ENCODE measurements at places on chromosomes 5 and 9.
A peak's percentile ranks its signal among the peaks of the same experiment; 100 is the strongest.

DNA sequence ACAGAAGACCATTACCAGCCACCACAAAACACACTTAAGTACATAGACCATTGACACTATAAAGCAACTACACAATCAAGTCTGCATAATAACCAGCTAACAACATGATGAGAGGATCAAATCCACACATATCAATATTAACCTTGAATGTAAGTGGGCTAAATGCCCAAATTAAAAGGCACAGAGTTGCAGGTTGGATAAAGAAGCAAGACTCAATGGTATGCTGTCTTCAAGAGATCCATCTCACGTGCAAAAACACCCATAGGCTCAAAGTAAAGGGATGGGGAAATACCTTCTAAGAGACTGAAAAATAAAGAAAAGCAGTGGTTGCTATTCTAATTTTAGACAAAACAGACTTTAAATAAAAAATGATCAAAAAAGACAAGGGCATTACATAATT, 113.6 kb upstream of the CD180 start:
- DNase-seq = no peak

DNA sequence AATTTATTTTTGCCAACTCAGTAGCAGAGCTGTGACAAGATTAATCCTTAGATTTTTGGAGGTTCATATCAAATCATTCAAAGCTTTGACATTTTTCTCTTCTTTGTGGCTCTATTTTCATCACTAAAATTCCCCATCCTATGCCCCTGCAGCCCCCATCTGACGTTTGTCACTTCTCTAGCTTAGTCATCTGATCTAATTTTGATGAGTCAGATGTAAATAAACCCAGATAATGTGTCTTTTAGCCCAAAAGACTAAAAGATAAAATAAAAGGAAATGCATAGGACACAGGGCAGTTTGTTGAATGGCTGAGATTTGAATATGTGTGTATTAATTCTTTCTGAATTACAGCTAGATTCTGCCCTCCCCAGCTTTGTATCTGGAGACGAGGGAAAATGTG, 897 bp upstream of the HSPB3 start:
- DNase-seq = no peak

DNA sequence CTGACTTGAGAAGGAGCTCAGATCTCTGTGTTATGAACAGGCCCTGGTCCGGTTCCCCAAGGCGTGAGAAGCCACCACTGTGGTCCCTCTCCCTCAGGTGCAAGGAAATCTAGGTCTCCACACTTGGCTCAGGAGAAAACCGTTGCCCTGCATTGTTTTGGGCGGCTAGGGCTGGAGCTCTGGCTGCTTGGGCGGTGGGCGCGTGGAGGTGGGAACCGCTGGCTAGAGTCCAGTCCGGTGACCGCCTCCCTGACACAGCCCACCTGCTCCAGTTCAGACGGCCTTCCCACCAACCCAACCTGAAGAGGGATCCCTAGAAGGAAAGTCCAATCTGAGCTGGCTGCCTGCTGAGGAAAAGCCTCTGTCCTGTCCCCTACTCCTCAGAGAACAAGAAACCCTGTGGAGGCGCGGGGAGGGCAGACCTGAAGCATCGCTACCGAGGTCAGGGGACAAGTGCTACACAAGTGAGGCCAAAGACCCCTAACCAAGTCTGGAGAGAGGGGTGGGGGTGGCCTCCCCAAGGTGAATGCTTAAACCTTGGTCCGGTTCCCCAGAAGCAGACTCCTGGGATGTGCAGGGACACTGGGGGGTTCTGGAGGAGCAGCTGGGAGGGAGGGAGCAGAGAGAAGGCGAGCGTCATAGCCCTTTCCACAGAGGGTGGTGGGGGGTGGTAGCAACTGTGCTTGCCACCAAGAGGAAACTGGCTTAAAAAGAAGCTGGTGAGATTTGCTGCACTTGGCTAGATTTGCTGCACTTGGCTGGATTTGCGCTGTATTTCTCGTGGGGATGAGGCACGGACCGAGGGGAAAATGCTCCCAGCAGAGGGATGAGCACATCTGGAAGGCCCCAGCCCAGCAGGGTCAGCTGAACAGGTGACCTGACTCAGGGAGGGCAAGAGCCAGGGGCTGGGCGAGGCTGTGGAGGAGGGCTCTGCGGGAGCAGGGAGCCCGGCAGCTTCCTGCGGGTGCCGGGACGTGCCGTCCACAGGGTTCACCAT, 65.2 kb downstream of the RAPGEF1 start:
- DNase-seq = peak; percentile 45

DNA sequence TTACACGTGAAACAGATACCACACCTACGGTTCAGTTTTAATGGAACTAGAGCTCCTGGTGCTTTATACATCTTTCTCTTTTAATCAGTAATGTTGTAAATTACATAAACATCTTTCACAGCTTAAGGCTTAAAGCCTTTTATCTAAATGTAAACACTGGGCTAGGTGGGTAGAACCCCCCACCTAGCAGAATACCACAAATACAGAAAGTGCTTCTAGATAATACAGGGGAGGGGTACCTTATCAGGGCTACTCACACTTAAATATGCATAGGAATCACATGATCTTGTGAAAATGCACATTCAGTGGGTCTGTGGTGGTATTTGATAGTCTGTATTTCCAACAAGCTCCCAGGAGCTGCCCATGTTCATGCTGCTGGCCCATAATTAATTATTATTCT, 256.4 kb upstream of the TARS1 start:
- no peak for DNase-seq

GRCh38 chr5:150131461-150131860, 24.2 kb downstream of the PDGFRB start:
- no peak for DNase-seq

DNA sequence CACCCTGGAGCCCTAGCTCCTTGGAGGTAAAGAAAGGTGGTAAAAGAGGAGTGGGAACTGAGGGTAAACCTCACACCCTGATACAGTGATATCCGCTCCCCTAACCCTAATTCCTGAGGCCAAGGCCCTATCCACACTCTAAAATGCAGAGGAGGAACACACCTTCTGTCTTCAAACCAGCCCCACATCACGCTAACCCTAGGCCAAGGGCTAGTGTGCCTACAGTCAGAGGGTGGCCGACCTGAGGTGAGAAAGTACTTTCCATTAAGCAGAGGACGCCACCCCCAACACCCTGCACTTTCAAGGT, 590 bp downstream of the HDAC3 start:
- DNase-seq = no peak

DNA sequence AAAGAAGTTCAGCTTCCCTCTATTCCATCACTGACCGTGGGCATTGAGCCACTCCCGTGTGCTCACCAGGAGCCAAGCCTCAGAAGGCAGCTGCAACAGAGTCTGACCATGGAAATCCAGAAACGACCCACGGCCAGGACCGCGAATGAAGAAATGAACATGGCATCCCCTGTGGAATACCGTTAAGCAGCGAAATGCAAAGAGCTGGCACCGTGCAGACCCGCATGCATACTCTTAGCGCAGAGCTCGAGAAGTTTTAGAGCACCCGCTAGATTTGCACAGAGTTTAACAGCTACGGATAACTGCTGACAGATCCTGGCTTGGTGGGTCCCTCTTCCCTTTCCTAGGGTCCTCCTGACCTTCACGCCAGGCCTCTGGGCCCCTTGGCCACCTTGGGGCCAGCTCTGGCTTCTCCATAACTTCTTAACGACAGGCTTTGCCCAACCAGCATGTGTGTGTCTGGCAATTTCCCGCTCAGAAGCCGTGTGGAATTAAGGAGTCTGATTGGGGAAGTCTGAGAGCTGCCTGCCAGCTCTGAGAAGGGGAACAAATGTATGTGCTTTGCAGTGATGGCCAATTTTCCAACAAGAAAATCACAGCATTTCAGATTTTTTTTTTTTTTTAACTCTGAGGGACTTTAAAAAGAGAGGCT, 75.3 kb upstream of the COL5A1 start:
- no peak for DNase-seq

DNA sequence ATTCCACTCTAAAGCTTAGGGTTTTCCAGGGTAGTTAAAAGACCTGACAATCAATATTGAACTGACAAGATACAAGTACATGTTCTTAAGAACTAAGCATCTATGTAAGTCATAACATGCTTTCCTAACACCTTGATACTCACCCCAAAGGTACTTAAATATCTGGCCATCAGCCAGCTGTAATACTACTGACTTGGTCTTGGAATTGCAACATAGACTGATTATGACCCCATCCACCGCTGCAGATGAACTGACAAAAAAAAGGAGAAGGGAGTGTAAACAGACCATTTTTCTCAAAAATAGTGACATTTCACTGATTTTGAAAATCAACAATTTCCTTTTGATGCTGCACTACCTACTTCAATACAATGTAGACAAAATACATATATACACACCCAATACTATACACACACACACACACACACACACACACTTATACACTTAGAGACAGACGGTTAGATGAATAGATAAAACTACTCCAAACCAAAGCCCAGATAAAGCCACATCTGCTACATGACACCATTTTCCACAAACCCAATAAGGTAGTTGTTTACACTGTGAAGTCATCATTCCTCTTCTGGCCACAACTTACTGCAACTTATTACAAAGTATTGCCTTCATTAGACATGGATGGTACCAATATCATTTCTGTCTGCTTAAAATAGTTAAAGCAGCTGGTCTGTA, 30.4 kb downstream of the ELP1 start:
- DNase-seq = no peak

DNA sequence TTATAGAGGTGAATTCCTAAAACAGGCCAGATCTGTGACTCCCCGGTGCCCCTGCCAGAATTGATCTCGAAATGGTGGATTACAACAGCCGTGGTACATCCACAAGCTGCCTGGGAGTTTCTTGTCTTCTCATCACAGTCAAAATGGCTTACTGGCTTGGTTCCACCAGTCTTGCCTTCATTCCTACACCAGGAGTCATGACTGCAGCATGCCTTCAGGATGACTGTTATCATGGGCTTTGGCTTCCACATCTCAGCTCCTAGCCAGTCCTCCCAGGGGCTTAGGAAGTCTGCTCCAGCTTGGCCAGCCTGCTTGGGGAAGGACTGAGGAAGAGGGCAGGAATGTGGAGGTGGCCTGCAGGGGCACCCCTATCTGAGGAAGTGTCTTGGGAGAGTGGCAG, 132.9 kb upstream of the NR3C1 start:
- no peak for DNase-seq

- no peak for DNase-seq
Measured at GRCh38 chr9:22342491-22343217, 104.0 kb upstream of the DMRTA1 start.

DNA sequence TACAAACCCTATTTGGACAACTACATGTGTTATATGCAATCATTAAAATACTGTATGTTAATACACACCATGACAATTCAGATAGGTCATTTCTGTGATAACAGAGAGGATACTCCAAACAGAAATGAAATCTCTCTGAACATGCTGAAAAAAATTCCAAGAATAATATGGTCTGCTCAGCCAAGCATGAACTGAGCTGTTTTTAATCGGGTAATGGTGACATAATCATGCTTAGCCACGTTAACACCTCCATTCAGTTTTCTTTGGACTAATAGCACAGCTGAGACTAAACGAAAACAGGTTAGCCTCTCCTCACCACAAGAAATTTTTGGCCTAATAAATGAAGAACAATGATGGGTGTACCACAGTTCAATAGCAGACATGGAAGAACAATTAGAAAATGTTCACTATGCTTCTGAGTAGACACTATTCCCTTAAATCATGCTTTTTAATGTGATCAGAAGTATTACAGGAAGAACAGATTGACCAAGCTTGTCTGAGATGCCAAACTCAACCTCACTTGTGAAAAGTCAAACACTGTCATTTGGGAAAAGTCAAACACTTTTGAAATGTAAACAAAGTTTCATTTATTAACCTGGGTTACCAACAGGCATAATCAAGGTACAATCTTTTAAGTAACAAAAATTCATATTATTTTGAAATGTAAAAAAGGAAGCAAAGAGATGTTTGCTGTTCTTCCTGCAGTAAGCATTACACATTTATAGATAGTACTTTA, 19.4 kb downstream of the RAB14 start:
- no peak for DNase-seq

- no peak for DNase-seq
Measured at GRCh38 chr5:101977729-101978345, 318.2 kb downstream of the SLCO4C1 start.

DNA sequence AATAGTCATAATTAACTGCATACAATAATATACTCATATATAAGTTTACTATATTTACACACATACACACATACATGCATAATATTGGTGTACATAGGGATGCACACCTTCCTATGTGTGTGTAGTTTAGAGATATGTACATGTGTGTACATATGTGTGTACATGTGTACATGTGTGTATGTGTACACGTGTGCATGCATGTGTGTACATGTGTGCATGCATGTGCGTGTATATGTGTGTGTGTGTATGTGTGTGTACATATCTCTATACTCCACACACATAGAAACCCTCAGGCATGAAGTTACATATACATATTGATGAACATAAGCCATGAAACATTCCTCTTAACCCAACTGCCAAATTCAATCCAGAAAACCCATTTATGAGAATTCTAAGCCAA, 547.8 kb downstream of the TLR4 start:
- DNase-seq = no peak

- DNase-seq = no peak
Measured at GRCh38 chr5:14036947-14037346, 92.5 kb upstream of the DNAH5 start.

- no peak for DNase-seq
Measured at GRCh38 chr9:125942125-125942524, 195.0 kb downstream of the PBX3 start.

DNA sequence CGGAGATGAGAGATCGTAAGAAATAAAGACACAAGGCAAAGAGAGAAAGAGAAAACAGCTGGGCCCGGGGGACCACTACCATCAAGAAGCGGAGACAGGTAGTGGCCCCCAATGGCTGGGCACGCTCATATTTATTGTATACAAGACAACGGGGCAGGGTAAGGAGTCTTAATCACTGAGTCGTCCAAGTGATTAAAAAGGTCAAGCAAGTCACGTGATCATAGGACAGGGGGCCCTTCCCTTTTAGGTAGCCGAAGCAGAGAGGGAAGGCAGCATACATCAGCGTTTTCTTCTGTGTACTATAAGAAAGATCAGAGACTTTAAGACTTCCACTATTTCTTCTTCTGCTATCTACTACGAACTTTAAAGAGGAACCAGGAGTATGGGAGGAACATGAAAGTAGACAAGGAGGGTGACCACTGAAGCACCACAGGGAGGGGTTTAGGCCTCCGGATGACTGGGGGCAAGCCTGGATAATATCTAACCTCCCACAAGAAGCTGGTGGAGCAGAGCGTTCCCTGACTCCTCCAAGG, 24.6 kb upstream of the QSOX2 start:
- no peak for DNase-seq

GRCh38 chr5:168109441-168109840, 182.0 kb upstream of the WWC1 start:
- no peak for DNase-seq

Measured in left ventricle myocardium superior (tissue), 1 donor.